ENCODE measurements at places on chromosomes 7 and 10.

DNA sequence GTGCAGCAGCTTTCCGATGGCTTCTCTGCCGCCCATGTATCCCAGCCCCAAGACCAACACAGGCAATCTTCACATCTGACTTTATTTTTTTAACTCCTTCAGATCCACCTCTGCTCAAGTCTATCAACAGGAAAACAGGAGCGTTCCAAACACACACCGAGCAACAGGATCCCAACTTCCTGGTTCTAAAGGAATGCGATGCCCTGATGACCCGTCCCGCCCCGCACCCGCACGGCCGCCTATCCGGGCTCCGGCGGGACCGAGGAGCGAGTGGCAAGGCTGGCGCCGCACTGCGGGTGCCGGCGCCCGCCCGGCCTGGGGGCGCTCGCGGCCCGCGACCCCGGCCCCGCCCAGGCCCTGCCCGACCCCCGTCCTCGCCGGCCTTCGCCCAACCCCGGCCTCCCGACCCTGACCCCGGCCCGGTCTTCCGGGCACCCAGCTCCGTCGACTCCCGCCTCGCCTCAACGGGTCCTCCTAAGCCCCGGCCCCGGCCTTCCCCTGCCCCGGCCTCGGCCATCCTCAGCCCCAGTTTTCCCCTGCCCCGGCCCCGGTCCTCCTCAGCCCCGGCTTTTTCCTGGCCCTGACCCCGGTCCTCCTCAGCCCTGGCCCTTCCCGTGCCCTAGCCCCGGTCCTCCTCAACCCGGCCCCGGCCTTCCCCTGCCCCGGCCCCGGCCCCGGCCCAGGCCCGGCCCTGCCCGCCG lies 730 bp downstream of the LARP4B start:
- no peak for DNase-seq

DNA sequence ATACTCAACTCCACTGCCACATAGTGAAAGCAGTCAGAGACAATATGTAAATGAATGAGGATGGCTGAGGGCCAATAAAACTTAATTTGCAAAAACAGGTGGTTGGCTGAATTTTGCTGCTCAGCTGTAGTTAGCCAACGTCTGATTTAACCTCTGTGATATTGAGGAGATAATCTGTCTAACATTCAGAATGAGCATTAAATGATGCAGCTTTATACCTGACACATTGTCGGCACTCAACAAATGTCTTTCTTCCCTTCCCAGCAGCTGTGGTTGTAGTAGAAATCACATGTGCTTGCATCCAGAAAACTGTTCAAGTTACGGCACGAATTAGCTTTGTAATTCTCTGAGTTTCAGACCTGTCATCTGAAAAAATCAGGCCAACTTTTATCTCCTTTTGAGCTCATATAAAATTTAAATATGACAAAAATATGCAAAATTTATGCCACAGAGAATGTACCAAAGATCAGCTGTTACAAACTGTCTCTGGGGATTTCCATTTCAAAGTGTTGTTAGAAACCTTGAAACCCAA lies 1239.7 kb downstream of the GATA3 start:
- DNase-seq = no peak

- DNase-seq = no peak
These were observed 114.7 kb upstream of the ADCY1 start for GRCh38 chr7:45459476-45459875.

GRCh38 chr10:101850749-101851148 lies 7.1 kb upstream of the KCNIP2 start:
- no peak for DNase-seq

DNA sequence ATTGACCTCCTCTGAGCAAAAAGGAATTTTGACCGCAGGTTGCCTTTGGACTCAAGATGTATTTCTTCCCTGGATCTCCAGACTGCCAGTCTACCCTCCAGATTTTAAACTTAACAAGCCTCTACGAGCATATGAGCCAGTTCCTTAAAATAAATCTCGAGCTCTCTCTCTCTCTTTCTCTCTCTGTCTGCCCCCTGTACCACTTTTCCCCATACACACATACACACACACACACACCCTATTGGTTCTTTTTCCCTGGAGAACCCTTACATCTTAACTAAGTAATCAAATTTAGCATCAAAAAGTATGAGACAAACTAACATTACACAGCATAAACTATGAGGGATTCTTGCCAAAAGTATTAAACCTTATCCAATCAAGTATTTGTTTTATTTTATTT lies 11.4 kb downstream of the BCAP29 start:
- no peak for DNase-seq

DNA sequence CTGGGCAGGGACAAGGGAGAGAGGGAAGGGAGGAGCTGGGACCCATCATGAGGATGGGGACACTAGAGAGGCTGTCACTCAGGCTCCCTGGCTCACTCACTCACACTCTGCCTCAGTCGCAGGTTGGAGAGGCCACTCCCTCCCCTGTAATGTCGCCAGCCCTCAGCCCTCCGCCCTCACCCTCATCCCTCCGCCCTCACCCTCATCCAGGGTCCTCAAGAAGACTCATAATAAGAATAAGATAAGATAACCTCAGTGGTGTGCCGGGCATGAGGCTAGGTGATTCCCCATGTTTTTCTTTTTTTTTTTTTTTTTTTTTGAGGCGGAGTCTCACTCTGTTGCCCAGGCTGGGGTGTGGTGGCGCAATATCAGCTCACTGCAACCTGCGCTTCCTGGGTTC lies 92.2 kb downstream of the GTF2IRD1 start:
- DNase-seq = no peak

- DNase-seq = no peak
These were observed 24.0 kb upstream of the INPP5F start for GRCh38 chr10:119701861-119702260.

- DNase-seq = no peak
These were observed 175.2 kb downstream of the TPST1 start for GRCh38 chr7:66380272-66380888.

DNA sequence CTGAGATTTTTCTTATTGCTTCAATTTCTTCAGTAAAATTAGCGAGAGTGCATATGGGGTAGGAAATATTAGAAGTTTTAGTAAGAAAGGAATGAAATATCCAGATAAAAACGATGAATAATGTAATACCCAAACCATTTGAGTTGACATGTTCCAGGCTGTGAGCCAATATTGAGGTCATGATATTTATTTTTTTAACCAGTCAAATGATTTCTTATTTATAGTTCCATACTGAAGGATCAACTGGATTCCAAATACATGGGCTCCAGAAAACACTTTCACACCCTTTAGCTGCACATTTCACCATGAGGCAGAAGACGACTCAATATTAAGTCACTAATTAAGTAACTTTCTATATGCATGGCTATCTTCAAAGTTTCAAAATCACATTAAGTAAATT lies 312.5 kb downstream of the PPP1R3A start:
- DNase-seq = no peak

GRCh38 chr10:7445474-7446185 lies 34.8 kb upstream of the SFMBT2 start:
- DNase-seq = no peak

- no peak for DNase-seq
These were observed 292.9 kb downstream of the BAMBI start for GRCh38 chr10:28970231-28970630.

Data from stimulated activated CD4-positive, alpha-beta T cell treated with anti-CD3 and anti-CD28 coated beads, Interleukin-12 subunit alpha, Interleukin-12 subunit beta, amount 100 ng/mL, for 4 hours (primary cell).